ENCODE measurements at places on chromosomes 4 and X.

DNA sequence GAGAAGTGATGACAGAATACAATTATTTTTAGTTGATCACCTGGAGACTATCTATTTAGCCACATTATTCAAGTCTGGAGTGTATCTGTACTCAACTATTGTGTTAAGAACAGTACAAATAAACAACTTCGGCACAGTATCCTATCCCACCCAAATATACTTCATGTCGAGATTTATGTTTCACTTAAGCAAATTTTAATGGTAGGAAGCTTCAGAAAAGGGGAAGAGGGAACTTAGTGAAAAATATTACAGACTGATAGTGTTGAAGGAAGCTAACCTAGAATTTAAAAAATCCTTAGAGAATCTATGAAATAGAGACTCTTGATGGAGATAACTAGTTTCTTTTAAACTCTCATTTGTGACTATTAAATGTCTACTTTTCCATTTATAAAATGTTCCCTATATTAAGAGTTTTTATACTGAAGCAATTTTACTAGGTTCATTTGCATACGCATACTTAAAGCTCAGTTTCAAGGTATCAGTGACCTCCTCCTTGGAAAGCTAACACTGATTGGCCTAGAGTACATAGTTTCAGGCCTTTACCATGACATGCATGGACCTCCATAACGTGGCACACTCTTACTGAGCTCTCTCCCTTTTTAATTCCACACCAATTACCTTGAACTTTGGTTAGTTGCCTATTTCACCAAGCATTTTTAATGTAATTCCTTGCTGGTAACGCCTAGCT is 197.7 kb downstream of the CAMK2D start:
- no peak for DNase-seq

- DNase-seq: no peak
Observed at GRCh38 chr4:142243255-142243654, 602.8 kb downstream of the INPP4B start.

- no peak for DNase-seq
Observed at GRCh38 chrX:110245011-110245410, 72.9 kb downstream of the AMMECR1 start.

- no peak for DNase-seq
Observed at GRCh38 chr4:73098016-73098415, 28.5 kb upstream of the COX18 start.

- no peak for DNase-seq
Observed at GRCh38 chrX:118523920-118524319, 28.3 kb downstream of the DOCK11 start.

DNA sequence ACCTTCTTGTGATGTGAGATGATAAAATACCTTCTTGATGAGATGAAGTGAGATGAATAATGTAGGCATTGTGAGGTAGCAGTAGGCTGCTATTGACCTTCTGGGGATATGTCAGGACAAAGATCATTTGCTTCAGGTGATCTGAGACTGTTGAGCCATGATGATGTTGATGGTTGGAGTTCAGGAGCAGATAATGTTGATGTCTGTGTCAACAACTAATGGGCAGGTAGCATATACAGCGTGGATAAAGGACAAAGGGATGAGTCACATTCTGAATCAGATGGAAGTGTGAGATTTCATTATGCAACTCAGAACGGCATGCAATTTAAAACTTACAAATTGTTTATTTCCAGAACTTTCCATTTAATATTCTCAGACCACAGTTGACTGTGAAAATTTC is 57.3 kb downstream of the RAP1GDS1 start:
- no peak for DNase-seq

- DNase-seq: no peak
Observed at GRCh38 chrX:64204252-64204651, 1.3 kb downstream of the AMER1 start.

GRCh38 chr4:24024605-24025004 is 134.8 kb upstream of the PPARGC1A start:
- no peak for DNase-seq

DNA sequence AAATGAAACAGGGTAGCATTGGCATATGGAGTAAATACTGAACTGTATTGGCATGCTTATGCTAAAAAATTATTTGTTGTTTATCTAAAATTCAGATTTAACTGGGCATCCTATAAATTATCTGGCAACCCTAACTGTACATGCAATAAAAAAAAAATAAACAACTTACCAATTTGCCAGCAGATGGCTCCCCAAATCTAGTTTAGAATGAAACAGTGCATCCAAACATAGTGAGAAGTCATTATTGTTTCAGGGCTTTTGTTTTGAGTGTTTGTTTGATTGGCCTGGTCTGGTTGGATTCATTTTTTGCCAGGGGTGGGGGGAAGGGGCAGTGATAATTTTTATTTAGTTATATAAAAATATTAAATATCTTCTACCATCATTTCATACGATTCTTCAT is 12.8 kb upstream of the NSUN7 start:
- no peak for DNase-seq

DNA sequence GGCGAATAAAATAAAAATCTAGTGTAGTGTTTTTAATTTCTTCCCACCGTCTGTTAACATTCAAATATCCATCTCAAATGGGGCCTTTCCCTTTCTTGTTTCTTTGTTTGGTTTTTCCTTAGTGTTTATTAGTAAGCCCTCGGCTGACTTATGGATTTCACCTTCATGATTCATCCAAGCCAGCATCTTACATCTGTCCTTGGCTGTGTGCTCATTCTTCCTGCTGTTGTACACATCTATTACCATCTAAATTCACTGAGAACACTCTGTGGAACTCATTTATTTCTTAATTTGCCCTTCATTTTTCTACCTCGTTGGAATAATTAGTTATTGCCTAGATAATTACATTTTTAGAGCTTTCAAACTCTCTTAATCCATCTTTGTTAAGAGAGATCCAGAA is 84.9 kb downstream of the SPCS3 start:
- no peak for DNase-seq

DNA sequence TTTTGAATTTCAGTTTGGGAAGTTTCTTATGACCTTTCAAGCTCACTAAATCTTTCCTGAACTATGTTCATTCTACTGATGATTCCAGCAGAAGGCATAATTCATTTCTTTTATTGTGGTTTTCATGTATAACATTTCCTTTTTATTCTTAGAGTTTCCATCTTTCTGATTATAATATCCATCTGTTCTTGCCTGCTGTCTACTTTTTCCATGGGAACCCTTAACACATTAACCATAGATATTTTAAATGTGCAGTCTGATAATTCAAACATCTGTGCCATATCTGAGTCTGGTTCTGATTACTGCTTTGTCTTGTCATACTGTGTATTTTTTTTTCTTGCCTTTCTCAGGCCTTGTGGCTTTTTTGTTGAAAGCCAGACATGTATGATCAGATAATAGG is 234.7 kb downstream of the COX7B2 start:
- DNase-seq: no peak

- DNase-seq: no peak
Observed at GRCh38 chr4:15691346-15692135, 9.9 kb downstream of the FAM200B start.

- DNase-seq: no peak
Observed at GRCh38 chrX:18348047-18348446, 6.4 kb downstream of the SCML2 start.

GRCh38 chr4:100493756-100494155 is 24.1 kb downstream of the EMCN start:
- DNase-seq: no peak

GRCh38 chrX:80246271-80246670 is 174.0 kb upstream of the TENT5D start:
- DNase-seq: no peak

DNA sequence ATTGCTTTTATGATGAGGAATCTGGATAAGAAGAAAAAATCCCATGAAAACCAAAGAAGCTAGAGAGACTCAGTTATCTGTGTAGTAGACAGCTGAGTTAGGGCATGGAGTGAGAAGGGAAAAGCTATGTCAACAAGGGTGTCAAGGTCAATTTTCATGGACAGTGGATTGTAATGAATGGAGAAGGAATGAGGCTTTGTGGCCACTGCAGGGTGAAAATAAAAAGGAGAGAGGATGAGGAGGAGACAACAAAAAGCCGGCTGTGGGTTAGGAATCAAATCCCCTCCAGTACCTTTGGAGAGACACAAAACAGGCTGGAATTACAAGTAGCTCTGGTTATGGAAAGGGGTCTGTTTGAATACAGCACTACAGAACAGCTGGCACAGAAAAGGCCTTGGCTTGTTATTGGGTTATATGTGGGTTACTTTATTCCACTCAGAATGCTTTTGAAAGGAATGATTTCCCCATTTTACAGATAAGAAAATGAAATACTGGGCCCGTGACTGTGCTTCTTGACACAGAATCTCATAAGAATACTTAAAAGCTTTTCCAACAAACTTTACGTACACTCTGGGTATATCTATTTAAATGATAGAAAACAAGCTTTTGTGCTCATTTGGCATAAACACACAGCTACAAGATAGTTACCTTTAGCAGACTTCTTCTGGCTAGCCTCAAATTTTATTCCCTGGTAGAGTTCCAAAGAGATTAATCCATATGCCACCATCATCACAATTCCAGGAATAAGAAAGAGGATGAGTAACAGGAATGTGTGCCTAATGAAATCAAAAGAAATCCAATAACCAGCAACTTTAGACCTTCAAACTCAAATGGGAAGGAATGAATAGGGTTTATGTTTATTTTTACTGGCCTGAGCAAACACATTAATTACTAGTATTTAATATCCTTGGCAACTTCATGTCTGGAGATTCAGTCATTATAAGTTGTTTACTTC is 7.5 kb downstream of the CCKAR start:
- DNase-seq: no peak

GRCh38 chrX:70769659-70770227 is 138.8 kb downstream of the TEX11 start:
- DNase-seq: no peak

- DNase-seq: no peak
Observed at GRCh38 chr4:4591071-4591470, 49.2 kb upstream of the STX18 start.

DNA sequence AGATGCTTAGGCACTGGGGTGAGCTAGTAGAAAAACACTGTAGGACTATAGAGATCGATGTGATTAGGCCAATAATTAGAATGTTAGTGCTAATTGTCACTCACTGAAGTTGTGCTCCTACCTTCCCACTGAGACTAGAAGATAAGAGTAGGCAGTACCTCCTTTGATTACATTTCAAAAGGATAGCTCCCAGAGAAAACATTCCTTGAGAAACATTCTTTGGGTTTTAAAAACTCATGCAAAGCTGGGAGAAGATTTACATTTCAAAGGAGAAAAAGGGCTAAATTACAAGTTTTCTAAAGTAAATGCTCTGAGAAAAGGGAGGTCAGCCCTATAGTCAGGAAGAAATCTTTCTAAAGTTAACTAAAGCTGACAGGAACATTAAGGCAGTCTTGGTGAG is 860.3 kb upstream of the NDST4 start:
- no peak for DNase-seq

GRCh38 chrX:149760965-149761364 is 12.9 kb upstream of the HSFX1 start:
- DNase-seq: no peak

DNA sequence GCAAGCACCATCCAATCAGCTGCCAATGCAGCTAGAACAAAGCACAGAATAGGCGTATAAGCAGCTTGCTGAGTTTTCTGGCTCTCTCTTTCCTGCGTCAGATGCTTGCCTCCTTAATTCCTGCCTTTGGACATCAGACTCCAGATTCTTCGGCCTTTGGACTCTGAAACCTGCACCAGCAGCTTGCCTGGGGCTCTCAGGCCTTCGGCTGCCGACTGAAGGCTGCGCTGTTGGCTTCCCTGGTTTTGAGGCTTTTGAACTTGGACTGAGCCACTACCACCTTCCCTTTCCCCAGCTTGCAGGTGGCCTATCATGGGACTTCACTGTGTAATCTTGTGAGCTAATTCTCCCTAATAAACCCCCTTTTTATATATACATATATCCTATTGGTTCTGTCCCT is 6.1 kb downstream of the TMEM192 start:
- DNase-seq: no peak

GRCh38 chrX:47380268-47380667 is 9.9 kb downstream of the ZNF157 start:
- no peak for DNase-seq

GRCh38 chr4:79198951-79199587 is 126.8 kb downstream of the NAA11 start:
- DNase-seq: no peak

DNA sequence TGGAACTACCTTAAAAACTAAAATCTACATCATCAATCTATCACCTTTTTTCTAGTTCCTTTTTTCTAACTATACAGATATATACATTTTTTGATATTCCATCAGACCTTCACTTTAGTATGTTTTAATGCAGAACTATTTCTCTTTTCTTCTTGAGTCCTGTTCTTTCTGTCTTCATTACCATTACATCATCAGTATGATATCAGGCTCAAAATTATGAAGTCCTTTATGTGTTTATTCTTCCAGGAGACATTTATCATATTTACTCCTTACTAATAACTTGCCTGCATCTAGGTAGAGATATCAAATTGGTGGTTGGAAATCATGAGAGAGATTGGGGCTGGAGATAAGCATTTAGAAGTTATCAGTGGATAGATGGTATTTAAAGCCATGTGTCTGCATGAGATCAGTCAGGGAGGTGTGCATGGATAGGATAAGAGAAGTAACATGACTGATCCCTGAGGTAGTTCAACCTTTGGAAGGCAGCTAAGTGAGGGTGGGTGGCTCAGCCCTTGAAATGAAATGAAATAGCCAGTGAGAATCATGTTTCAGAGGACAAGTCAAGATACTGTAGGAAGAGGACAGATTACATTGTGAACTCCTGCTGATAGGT is 43.1 kb downstream of the MRPL1 start:
- DNase-seq: no peak

GRCh38 chr4:4386736-4387392 is at the start of gene NSG1:
Gene NSG1, plus strand, starts transcription at chr4:4387102. Its CDS starts 528 bp downstream, at chr4:4387630.
- no peak for DNase-seq

DNA sequence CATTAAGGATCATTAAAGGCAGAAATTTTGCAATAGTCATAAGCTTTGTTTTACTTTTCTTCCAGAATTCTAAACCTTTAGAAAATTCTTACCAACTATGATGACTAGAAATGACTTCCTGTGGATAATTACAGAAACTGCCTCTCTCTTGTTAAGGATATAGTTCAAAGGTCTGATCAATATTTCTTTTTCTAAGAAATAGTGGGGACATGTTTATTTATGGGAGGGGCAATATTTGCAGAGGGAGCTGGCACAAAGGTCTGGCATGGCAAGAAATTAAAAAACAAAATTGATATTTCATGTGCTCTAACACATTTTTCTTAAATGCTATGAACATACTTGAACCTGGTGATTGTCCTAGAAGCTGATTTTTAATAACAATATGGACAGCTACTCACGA is 448.9 kb downstream of the KCTD8 start:
- DNase-seq: no peak

DNA sequence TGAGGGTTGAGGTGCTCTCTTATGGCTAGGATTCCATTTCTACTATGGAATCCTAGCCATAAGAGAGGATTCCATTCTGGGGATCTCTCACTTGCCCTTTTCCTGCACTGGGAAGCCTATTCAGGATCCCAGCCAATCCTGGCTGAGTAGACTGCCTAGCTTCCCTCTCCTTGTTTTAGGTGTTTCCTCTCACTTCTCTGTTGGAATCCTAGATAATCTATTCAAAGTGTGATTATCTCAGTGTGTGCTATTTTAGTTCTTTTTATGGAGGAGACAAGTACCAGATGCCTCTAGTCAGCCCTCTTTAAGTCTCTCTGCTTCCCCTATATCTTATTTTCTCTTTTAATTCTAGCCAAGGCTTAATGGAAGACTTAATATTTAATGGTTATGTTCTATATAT is 34.5 kb upstream of the DDIT4L start:
- DNase-seq: no peak

Measured in omental fat pad (tissue), 4 donors.